Mesothelial cell of epicardium (in vitro differentiated cells): ENCODE measurements at places on chromosomes 5 and 9.

DNA sequence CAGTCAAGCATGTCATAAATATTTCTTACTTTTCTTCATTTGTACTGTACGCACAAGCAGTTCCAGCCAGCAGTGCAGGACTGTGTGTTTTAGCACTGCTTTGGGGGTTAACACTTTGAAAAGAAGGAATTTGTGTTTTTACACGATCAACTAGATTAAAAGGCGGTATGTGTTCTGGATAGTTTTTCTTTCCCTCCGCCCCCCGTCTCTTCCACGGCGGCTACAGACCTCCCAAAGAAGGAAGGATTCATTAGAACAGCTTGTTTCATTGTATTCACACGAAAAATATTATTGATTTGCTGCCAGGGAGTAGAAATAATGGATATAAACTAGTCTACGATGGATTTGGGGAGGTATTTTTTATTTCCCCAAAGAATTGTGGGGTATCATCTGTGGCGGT, 336.8 kb upstream of the RFX3 start:
- no peak overlapping the region for H3K27ac ChIP-seq
- H3K27me3 ChIP-seq: no peaks in the 10 kb centered on the region
- no peak overlapping the region for H3K4me3 ChIP-seq
- H3K4me1 ChIP-seq: peaks cover 13% of the 10 kb centered on the region
- DNase-seq: no peak
- H3K36me3 ChIP-seq: no peaks in the 10 kb centered on the region

GRCh38 chr5:56039985-56040384, 45.2 kb upstream of the IL6ST start:
- peak overlapping the region; percentile 60 for H3K27ac ChIP-seq
- no peaks in the 10 kb centered on the region for H3K27me3 ChIP-seq
- H3K4me3 ChIP-seq: no peak overlapping the region
- no peak for DNase-seq
- peaks cover 41% of the 10 kb centered on the region for H3K4me1 ChIP-seq
- H3K36me3 ChIP-seq: peaks cover 6% of the 10 kb centered on the region

DNA sequence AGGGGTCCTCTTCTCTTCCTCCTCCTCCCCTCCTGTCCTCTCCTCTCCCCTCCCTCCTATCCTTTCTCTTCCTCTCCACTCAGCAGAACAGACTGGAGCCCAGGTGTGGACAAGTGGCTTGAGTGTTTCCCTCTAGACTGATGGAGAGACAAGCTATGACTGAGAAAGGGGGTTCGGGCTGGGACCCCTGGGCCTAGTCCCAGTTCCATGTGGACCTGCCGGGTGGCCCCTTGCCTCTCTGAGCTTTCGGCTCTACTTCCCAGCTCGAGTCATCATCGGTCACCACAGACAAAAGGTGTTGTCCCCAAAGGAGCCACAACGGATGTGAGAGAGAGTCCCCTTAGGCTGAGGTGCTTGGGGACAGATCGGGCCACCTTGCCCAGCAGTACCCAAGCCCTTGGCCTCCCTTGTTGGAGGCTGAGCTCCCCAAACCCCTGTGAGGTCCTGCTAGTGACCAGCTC, 3.4 kb upstream of the RXRA start:
- no peak overlapping the region for H3K27ac ChIP-seq
- no peak for DNase-seq
- peaks cover 6% of the 10 kb centered on the region for H3K27me3 ChIP-seq

DNA sequence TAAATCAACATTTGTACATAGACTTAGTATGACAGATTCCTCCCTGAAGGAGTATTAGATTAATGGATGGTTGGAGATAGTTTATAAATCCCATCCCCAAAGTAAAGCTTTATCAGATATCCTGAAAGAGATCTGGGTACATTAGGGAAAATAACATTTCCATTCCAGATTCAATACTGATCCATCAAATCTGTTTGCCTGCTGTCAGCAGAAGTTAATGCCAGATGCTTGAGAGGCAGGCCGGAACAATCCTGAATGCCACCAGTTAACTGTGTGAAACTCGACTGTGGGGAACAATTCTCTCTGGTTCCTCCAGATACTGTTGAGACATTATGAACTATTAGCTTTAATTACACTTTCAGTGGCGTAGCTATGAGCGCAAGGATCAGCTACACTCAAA, 1166.8 kb downstream of the MAT2B start:
- H3K4me3 ChIP-seq: no peak overlapping the region
- no peak for DNase-seq
- H3K36me3 ChIP-seq: peaks cover 2% of the 10 kb centered on the region
- H3K4me1 ChIP-seq: peaks cover 16% of the 10 kb centered on the region
- H3K27me3 ChIP-seq: peaks cover 7% of the 10 kb centered on the region

GRCh38 chr5:169701910-169702451, 64.9 kb downstream of the DOCK2 start:
- DNase-seq: no peak
- no peak overlapping the region for H3K27ac ChIP-seq
- no peaks in the 10 kb centered on the region for H3K36me3 ChIP-seq
- no peak overlapping the region for H3K4me3 ChIP-seq

DNA sequence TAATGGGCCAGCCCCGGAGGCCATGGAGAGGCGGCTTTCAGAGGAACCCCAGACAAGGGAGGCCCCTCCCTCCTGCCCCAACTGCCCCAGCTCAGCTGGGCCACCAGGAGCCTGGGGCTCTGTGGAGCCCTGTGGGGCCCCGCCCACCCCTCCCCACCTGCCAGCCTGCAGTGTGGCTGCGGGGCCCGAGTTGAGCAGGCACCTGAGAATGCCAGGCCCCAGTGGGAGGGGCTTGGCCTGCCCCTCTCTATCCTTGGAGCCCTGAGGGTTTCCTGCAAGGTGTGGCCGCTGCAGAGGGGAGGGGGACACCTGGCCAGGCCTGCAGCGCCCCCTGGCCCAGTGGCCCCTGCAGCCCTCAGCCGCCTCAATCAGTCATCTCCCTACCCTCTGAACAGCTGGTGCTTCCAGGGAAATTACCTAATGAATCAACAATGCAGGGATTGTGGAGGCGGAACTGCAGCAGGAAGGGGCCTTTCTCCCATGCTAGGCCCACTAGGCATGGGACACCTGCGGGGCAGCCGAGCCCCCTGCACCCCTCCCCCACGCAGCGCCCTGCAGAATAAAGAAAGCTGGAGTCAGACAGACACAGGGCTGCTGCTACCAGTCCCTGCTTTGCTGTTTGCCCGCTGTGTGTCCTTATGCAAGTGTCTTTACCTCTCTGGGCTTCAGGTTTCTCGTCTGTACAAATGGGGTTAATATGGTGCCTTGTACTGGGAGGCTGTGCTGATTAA, 48.0 kb downstream of the LMX1B start:
- H3K4me3 ChIP-seq: no peak overlapping the region
- no peaks in the 10 kb centered on the region for H3K36me3 ChIP-seq
- peak overlapping the region; percentile 61 for H3K27ac ChIP-seq
- no peak for DNase-seq
- H3K27me3 ChIP-seq: peaks cover 11% of the 10 kb centered on the region

DNA sequence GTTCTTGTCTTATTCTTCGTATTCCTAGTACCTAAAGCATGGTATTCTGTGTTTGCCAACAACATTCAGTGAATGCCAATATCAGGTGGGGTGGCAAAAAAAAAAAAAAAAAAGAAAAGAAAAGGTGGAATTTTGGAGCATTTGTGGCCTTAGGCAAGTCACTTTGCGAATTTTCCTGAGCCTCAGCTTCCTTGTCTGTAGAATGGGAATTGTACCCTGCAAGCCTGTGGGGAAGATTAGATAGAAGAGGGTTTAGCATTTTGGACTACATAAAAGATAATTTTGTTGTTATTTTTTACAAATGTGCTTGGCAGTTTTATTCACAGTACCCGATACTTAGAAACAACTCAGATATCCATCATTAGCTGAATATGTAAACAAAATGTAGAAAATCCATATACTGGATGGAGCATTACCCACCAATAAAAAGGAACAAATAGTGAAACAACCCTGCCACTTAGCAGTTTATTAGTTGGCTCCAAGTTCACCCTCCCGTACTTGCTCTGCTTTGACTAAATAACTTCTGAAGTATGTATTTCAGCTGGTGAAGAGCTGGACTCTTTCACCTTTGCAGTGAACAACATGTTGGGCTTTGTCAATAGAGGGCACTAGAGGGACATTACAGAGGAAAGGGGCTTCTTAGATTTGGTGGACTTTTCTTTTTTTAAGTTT, 13.6 kb downstream of the UBE2D2 start:
- DNase-seq: no peak
- H3K27me3 ChIP-seq: no peaks in the 10 kb centered on the region
- H3K36me3 ChIP-seq: peaks cover 4% of the 10 kb centered on the region
- H3K27ac ChIP-seq: no peak overlapping the region
- peaks cover 17% of the 10 kb centered on the region for H3K4me1 ChIP-seq

GRCh38 chr9:87594194-87594593, 96.5 kb downstream of the DAPK1 start:
- H3K36me3 ChIP-seq: no peaks in the 10 kb centered on the region
- no peak overlapping the region for H3K4me3 ChIP-seq
- peaks cover 64% of the 10 kb centered on the region for H3K4me1 ChIP-seq
- H3K27me3 ChIP-seq: no peaks in the 10 kb centered on the region
- no peak for DNase-seq
- peak overlapping the region; percentile 73 for H3K27ac ChIP-seq

DNA sequence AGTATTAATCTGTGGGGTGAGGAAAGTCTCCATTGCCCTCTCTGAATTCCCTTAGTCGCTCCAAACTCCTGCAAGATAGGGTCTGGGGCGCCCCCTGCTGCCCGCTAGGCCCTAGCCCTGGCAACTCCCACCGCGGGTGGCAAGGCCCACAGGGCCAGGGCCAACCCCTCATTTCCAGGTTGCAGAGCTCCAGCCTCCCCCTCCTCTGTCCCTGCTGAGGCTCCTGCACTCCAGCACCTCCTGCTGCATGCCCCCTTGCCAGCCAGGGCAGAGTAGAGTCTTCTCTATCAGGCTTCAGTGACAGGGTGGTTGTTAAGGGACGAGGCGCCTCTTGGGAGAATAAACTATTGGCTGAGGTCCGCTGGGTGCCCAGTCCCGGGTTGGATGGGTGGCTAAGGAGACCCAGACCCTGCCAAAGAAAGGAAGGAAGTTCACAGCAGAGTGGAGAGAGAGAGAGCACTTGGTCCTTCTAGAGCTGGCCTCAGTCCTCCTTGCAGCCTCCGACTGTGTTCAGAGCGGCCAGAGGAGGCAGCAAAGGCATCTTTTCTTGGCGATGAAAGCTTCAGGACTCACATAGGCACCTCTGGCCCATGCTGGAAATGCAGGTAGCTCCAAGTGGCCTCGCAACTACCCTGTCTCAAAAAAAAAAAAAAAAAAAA, 45.6 kb downstream of the SAR1B start:
- no peaks in the 10 kb centered on the region for H3K27me3 ChIP-seq
- no peak overlapping the region for H3K27ac ChIP-seq
